ENCODE measurements at places on chromosomes 1 and 21.

- no peak for DNase-seq
These were observed 2.7 kb downstream of the MAP3K6 start for GRCh38 chr1:27363766-27364695.

- no peak for DNase-seq
These were observed 70.4 kb downstream of the DMRTB1 start for GRCh38 chr1:53529555-53529954.

GRCh38 chr1:233509526-233509925, 104.4 kb upstream of the KCNK1 start:
- DNase-seq: no peak

- DNase-seq: no peak
These were observed 63.8 kb downstream of the OLFML3 start for GRCh38 chr1:114043054-114043453.

DNA sequence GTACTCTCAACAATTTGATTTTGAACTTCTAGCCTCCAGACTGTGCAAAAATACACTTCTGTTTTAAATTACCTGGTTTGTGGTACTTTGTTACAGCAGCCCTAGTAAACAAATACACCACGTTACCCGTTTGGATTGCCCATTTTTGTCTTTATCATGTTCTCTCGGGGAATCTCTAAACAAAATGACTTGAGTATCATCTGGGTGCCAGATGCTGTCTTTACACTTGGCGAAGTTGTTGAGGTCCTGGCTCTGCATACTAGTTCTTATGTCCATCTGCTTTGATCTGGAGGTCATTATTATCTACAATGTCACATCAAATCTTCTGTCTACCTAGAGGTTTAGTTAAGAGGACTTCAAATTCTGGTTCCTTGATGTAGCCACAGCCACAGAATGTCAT, 142.4 kb upstream of the NRIP1 start:
- no peak for DNase-seq

DNA sequence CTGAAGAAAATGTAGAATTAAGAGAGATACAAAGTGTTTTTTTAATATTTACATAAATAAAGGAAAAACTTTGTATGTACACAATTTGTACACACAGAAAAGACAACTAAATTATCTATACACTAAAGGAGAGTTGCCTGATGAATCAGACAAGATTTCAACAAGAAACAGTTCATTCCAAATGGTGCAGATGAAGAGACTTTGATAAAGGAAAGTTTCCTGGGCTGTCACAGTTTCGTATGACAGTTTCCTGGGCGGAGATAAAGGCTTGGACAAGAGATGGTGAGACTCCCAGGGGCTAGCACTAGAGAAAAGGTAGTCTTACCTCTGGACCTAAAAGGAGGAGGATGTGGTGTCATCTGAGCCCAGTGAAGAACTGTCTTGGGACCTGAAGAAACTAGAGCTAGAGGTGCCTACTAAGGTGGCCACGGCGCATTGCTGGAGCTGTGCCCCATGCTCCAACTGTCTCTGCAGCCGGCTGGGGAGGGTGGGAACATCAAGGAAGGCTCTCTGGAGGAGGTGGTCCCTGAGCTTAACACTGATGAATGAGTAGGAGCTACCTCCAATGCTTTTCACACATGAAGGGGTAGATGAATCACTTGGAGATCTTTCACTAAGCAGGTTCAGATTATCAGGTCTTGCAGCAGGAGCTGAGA, 32.2 kb downstream of the ETS2 start:
- no peak for DNase-seq

GRCh38 chr1:119758584-119758983, 10.1 kb downstream of the HMGCS2 start:
- no peak for DNase-seq

DNA sequence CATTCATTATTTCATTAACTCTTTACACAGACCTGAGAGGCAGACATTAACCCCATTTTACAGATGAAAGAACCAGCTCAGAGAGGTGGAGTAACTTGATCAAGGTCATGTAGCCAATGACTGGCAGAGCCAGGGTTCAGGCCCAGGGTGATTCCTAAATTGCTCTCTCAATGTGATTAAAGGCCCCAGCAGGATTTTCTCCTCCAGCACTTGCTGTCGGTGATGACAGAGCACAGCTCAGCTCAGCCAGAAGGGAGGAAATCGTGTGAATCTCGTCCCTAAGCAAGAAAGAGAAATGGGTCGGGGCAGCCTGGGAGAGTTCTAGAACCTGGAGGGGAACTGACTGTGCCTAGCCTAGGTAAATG, 19.5 kb upstream of the RNF19B start:
- no peak for DNase-seq

DNA sequence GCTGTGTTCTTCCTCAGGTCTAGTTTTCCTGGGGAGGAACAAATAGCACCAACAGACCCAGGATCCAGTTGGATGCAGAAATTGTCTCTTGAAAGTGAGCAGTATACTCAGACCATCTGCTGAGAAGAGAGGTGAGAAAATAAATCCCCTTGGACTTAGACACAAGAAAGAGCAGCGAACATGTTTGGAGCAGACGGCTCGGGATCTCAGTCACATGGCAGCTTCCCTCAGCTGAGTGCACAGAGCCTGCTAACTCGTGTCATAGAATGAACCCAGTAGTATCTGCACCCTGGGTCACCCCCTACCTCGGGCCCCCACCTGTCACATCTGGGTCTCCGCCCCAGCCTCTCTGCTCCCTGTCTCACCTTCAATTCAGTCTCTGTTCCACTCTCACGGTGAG, 115.6 kb downstream of the CCDC185 start:
- DNase-seq: no peak

DNA sequence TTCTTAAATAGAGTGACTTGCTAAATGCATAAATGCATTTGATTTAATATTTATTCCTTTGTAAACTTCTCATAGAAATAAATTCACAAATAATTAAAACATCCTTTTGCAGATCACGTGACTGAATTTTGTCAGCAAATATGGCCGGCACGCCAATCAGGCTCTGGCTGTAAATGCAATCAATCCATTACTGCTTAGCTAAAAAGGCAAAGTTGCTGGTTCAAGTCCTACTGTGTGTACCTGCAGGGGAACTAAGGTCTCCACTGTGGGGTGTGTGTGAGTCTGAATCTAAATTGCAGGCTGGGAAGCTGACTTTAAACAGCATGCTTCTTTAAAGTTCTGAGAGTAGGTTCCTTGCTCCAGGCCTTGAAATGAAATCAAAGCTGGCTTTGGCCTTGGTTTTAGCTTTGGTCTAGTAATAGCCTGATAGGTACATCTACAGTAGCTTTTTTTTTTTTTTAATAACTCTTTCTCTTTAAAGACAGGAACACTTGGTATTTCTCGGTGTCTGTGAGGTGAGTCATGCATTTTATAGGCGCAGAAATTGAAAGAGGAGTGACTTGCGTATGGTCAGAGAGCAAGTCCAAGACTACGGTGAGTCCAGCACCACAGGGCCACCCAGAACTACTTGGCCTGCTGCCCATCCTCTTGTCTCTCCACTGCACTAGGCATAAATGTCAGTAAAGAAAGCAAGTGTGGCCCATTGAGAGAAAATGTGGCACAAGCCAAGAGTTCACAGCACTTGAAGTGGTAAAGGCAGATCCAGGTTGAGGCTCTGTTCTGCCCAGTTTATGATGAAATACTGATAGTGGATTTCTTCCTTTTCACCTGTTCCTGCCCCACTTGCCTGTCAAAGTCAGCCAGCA, 36.2 kb upstream of the LYST start:
- no peak for DNase-seq

DNA sequence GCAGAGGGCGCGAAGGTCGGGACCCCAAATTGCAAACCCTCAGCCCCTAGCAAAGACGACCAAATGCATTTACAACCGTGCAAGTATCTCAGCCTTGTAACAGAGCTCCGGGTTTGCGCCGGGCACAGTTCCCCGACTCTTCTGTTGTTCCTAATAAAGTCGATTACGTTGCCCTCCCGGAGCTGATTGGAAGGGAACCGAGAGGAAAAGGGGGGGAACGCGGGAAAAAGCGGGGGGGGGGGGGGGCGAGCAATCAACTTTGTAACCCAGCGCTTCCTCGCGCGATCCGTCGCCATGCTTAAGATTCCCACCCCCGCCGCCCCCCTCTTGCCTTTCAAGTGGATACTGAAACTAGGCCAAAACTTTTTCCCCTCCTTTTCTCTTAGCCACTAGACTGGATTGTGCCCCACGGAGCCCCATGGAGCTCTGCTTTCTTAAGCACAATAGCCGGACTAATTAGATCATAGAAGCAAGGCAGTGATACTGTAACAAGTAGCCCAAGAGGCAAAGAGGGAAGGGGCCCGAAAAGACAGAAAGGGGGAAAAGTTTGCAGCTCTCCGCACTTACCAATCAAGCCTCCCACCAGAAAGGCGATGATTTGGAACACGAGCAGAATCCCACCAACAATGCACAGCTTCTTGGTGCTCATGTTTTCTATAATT, 565 bp downstream of the WLS start:
- DNase-seq: no peak

- DNase-seq: no peak
These were observed 14.6 kb downstream of the PFKFB2 start for GRCh38 chr1:207067665-207068064.

DNA sequence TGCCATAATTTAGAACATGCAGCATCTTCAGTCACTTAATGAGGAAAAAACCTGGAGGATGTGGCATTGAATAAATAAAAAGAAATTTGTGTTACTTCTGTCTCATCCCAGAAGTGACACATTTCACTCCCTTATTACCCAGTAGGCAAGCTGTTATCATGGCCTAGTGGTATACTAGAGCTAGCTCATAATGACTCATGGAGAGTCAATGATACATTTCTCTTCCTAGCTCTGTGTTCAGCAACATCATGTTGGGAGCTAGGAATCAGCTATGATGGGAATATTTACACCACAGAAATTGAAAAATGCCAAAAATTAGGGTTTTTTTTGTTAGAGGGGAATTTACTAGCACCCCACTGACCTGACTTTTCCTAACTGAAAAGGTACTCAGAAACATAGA, 182.7 kb downstream of the HMCN1 start:
- DNase-seq: no peak

DNA sequence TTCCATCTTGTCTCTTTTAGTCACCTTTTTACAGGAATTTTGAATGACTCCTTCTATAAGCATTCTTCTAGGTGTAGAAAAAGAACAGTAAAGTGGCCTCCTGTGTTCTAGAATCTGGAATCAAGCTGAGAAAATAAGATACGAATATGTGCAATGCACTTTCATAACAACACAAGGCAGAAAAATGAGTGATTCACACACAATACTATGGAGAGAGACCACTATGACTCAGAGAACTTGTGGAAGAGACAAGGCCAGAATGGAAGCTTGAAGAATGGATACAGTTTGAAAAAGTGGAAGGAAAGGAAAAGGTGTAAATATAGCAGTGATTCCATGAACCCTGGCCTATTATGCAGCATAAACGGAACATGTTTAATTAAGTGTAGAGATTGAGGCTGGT, 57.1 kb upstream of the SAMSN1 start:
- DNase-seq: no peak

DNA sequence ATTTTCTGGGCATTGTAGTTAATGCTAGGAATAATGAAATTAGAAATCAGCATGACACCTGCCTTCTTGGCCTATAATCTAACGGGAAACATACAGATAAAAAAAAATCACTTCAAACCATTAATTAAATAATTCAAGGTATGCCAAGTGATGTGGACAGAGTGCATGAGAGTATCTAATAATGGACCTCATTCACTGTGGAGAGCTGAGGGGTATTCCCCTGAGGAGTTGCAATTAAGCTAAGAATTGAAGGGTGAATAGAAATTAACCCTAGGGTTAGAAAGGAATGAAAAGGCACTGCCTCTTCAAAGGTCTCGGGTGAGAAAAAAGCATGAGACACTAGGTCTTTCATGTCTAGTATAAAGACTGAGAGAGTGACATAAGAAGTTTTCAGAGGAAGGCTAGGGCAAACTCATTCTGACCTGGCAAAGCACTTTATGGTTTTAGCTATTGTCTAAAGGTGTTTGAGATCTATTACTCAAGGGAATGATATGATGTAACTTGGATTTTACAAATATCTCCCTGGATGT, 466.1 kb downstream of the KCNT2 start:
- DNase-seq: no peak

DNA sequence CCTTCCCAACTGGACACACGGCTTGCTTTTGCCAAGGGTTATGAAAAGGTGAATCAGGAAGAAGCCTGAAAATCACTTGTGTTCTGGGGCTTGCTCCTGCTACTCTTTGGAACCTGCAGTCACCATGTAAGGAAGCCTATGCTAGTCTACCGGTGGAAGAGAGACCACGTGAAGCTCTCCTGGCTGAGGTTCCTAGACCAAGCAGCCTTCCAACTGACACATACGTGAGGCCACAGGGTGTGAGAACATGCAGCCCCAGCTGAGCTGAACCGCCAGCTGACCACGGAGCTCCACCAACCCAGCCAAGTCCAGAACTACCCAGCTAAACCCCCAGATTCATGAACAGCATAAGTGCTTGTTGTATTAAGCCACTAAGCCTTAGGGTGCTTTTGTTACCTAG, 72.8 kb upstream of the KRTAP19-8 start:
- DNase-seq: no peak

Data from hematopoietic multipotent progenitor cell treated with erythropoietin and hydrocortisone succinate and interleukin-3 and kit ligand, for 17 days (in vitro differentiated cells).